ENCODE measurements at places on chromosomes 7 and 10.

GRCh38 chr7:74263399-74264120 lies 9.4 kb upstream of the RFC2 start:
- DNase-seq: no peak

DNA sequence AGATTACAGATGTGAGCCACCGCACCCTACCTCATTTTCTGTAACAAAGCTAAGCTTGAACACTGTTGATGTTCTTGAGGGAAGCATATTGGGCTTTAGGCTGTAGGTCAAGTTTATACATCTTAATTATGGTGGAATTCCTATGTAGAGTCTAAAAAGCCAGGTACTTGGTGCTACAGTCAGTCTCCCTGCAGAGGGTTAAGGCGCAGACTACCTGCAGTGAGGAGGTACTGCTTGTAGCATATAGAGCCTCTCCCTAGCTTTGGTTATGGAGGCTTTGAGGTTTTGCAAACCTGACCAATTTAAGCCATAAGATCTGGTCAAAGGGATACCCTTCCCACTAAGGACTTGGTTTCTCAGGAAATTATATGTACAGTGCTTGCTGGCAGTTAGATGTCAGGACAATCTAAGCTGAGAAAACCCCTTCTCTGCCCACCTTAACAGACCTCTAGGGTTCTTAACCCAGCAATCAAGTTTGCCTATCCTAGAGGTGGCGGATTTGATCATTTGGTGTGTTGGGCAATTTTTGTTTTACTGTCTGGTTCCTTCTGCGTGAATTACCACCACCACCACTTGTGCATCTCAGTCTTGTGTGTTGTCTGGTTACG lies 6.0 kb downstream of the PPIA start:
- no peak for DNase-seq

- DNase-seq: no peak
Observed at GRCh38 chr10:97879241-97879640, 29.6 kb downstream of the GOLGA7B start.

GRCh38 chr10:107144490-107144889 lies 20.0 kb downstream of the SORCS1 start:
- DNase-seq: no peak

DNA sequence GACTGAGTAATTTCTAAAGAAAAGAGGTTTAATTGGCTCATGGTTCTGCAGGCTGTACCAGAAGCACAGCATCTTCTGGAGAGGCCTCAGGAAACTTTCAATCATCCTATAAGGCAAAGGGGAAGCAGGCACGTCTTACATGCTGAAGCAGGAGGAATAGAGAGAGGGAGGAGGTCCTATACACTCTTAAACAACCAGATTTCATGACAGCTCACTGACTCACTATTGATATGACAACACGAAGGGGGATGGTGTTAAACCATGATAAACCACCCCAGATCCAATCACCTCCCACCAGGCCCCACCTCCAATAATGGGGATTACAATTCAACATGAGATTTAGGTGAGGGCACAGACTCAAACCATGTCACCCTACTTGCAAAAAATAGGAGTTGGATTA lies 201.5 kb downstream of the CDK14 start:
- DNase-seq: no peak

DNA sequence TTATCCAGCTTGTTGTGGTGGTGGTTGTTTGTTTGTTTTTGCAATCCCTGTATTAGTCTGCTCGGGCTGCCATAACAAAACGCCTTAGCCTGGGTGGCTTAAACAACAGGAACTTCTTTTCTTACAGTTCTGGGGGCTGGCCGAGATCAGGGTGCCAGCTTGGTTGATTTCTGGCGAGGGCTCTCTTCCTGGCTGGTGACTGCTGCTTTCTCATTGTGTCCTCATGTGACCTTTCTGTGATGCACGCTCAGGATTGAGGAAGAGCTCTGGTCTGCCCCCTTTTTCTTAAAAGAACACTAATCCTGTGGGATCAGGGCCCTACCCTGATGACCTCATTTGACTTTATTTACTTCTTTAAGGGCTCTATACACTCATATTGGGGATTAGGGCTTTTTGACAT lies 107.1 kb upstream of the NRP1 start:
- peak; percentile 70 for DNase-seq

DNA sequence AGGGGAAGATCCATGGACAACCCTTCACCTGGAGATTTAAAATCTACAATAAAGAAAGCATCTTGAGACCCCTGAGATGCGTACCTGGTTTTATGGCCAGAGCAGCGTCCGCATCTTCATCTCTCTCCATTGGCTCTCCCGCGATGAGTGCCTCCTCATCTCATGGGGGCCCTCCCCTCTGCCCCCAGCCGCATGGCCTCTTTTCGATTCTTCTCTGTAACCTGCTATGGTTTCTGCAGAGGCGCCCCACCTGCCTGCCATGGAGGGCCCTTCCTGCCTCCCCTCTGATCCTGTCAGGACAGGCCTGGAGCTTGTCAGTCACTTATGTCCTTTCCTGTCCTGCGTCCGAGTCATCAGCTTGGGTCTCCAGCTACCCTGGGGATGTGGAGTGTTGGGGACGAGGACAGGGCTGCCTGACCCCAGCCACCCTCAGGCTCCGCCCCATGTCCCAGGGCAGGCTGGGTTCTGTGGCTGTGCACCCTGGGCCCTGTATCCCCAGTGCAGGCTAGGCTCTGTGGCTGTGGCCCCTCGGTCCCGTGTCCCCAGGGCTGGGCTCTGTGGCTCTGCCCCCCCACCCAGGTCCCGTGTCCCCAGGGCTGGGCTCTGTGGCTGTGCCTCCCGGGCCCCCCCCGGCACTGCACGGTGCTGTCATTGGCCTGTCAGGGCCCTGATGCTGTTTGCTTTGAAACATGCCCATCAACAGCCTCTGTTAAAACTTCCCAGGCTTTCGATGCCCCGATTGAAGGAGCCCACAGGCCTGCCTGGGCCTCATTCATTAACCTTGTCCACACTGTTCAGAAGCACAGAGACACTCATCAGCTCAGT lies 99.8 kb downstream of the WDR37 start:
- DNase-seq: peak; percentile 79

GRCh38 chr10:9357471-9357870 lies 1303.0 kb downstream of the GATA3 start:
- no peak for DNase-seq

DNA sequence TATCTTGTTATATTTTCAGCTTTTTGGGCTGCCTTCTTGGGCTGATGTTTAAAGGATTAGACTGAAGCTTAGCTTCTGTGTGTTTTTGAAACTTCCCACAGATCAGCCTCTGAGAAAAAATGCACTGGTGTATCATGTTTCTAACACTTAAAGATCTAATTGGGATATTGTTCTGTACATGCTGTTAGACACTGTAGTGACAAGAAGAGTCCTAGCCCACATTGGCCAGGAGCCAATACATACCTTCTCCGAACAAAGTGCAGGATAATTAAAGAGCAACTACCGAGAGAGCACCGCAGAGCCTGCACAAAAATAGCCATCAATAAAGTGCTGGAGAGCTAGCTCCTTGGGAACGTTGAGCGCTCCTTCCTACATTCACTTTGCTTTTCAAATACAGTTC lies 289.4 kb upstream of the SP8 start:
- DNase-seq: no peak

DNA sequence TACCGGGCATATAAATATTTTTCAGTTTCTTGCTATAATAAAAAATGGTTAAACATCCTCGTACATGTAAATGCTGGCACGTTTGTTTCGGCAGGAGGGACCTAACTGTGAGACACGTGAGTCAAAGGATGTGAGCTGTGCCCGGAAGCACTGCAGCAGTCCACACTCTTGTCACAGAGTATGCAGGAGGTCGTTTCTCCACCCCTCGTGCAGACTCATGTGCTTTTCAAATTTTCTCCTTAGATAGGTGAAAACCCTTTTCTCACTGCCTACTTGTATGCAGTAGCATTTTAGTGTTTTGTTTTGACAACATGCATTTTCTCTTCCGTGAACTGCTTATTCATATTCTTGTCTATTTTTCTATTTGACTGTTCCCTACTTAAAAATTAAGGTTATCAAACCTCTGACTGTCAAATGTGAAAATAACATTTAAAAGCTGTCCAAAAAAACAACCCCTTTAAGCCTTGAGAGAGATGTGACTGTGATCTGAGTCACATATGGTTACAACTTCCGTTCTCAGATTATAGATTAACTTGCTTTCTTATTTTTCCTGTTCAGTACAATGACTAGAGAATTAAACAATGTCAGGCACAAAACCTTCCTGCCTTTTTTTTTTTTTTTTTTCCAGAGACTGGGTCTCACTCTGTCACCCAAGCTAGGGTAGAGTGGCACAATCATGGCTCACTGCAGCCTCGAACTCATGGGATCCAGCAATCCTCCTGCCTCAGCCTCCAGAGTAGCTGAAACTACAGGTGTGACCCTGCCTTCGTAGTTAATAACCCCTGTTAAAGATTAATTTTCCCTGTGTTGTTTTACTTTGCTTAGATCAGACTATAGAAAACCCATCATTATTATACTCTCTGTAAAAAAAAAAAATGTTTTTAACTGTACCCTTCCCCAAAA lies 45.1 kb downstream of the DPY19L1 start:
- DNase-seq: no peak

GRCh38 chr10:103277713-103278536 lies 987 bp downstream of the INA start:
- no peak for DNase-seq

GRCh38 chr10:4725917-4726606 lies 99.9 kb upstream of the AKR1E2 start:
- DNase-seq: no peak

DNA sequence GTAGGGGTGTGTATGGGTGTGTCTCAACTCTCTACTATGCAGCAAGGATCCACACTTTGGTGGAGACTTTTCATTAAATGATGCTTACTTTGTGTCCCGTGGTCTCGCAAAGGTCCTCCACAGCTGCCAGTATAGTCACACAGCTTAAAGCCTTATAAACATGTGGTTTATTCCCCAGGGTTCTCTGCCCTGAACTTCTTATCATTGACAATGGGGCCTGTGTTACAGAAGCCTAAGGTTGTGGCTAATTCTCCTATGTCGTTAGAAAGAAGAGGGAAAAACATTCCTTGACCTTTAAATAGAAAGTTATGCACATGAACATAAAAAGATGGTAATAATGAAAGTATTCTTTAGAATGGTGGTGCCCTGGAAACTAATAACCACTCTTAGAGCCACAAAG lies 201.4 kb downstream of the INHBA start:
- no peak for DNase-seq

DNA sequence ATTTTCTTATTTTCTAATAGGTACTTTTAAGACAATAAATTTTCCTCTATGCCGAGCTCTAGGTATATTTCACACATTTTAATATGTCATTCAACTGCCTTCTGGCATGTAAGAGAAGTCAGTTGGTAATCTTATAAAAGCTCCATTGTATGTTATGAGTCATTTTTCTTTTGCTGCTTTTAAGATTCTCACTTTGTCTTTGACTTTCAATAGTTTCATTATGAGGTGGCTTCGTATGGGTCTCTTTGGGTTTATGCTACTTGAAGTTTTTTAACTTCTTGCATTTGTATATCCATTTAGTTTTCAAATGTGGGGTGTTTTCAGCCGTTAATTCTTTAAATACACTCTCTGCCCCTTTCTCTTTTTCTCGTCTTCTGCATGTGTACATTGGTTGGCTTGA lies 80.5 kb downstream of the ABCA13 start:
- DNase-seq: no peak

DNA sequence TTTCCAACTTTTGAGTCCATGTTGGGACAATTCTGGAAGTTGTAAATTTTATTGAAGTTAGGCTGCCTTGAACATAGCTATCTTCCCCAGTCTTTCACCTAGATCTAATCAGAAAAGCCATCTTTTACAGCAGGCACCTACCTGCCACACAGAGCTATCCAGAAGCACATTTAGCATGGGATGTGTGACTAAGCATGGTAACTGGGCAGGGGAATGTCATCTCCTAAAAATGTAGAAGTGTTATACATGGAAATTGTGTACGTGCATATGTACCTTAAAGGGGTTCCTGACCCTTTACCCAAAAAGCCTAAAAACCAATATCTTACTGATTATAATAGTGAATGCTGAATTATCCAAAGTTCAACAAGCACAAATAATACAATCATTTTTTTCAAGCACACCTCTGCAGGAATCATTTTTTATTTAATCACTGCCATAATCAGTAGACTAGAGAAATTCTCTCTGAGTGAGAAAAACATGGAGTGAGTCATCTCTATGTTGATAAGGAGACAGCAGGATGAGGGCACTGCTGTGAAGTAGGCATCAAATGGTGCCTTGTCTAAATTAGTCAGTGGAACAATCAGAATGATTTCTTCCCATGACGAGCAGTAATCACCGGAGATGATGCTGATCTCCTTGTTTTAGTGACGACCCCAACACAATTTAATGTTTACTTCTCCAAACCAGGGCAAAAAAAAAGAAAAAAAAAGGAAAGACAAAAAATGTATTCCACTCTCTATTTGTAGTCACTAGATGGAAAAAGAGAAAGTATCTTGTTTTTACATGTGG lies 75.9 kb downstream of the SORBS1 start:
- DNase-seq: no peak

DNA sequence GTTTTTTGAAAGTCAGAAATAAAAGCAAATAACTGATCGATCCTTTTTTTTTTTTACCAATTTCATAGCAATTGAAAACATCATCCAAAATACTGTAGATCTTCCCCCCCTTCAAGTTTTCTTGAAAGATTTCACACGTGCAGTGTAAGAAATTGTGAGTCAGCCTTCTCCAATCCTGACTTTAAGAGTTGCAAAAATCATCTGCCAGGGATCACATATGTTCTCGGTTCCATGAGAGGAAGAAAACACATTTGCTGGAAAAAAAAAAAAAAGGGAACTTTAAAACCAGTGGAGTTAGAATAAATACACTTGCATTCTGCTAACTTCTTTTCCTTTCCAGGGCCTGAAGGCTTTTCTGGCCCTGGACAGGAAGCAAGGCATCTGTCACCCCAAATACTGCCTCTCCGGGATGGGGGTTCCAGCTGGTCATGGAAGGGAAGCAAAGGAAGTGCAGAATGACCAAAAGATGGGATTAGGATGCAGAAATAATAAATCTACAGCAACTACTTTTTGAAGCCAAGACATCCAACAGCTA lies 198.4 kb upstream of the KIAA1217 start:
- DNase-seq: no peak

DNA sequence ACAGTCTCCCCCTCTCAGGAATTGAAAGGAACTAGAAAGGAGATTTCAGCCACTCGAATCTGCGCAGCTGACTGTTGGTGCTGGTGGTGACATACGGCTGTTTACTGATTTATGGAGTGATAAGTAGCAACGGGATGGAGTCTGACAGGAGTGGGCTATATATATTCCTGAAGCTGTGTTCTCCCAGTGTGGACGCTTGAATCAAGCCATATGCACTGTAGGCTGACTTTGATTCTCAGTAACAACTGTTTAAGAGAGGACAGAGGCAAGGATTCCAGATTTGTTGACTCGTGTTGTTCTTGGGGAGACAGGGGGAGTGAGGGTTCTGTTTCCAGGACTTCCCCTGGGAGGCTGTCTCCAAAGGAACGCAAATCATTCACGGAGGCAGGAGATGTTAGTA lies 260.1 kb upstream of the AUTS2 start:
- DNase-seq: no peak

Measured in esophagus muscularis mucosa (tissue), 4 donors.